Activated T-cell treated with anti-CD3 and anti-CD28 coated beads, Interleukin-2, amount 50 U/mL, for 72 hours (primary cell): ENCODE measurements at places on chromosomes 3 and 15. TPM values are rescaled to one million over a fixed set of nuclear protein-coding genes. Genes with fewer than 3 reads are reported as not detected.

DNA sequence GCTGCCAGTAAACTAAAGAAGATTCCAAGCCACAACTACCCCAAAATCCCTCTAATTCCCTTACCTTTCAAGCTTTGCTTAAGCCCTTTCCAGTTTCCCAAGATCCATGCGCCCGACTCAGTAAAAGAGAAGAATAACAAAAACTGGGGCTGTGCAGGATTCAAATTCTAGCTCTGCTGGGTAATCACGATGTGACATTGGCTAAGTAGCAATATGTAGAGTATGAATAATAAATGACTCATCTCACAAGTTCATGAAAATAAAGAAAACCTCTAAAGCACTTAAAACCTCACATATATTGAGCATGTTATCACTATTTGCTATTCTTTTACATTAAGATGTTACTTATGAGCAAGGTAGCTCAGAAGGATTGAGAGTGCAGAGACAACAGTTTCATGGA, 522.2 kb upstream of the ZNF717 start:
- no peak for DNase-seq

GRCh38 chr3:12663401-12663935, 449 bp downstream of the RAF1 start:
- DNase-seq: peak; percentile 72

GRCh38 chr3:67437789-67438188, 216.6 kb downstream of the SUCLG2 start:
- peak; percentile 1 for DNase-seq

DNA sequence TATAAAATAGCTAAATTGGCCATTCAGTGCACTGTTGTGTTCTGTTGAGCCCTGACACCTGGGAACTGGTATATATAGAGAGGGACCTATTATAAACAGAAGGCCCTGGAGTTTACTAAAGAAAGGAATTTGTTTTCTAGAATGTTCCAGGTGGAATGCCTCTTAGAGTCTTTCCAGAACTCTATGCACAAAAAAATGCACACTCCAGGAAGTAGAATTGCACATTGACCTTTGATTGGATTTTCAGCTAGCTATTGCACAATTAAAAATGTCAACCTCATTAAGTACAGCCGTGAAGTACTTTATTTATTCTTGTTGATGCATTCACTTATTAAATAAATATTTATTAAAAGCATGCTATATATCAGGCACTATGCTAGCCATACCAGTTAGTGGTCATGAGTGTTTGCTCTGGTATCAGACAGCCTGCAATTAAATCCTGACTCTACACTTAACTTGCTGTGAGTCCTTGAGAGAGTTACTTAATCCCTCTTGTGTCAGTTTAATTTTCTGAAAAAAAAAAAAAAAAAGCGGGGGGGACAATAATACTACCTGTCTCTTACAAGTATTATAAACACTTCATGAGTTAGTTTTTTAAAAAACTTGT, 40.8 kb downstream of the NDUFB4 start:
- no peak for DNase-seq

- peak; percentile 65 for DNase-seq
Observed at GRCh38 chr3:100400419-100400779, 490 bp downstream of the TOMM70 start.

The LRRK1 gene
- 1.2 TPM for total RNA-seq

The SKOR1 gene
- 0.95 TPM for total RNA-seq

The WDR53 gene
- 20.3 TPM for total RNA-seq

The MYO5A gene
- total RNA-seq: 29.6 TPM
